Nephron progenitor cell (in vitro differentiated cells): ENCODE measurements at places on chromosomes 6 and 20.
A peak's percentile ranks its signal among the peaks of the same experiment; 100 is the strongest.

- peak; percentile 32 for DNase-seq
These were observed 1.8 kb downstream of the CHMP4B start for GRCh38 chr20:33812908-33813462.

- DNase-seq = no peak
These were observed 166.8 kb downstream of the DST start for GRCh38 chr6:56475736-56476457.

GRCh38 chr6:151082079-151082478, 157.7 kb upstream of the AKAP12 start:
- DNase-seq = no peak

- DNase-seq = no peak
These were observed 8.5 kb downstream of the ENPP4 start for GRCh38 chr6:46138281-46138680.

- no peak for DNase-seq
These were observed 46.2 kb downstream of the VAPB start for GRCh38 chr20:58435237-58435636.

GRCh38 chr6:39166912-39167290, 51.9 kb upstream of the SAYSD1 start:
- DNase-seq = no peak

- peak; percentile 58 for DNase-seq
These were observed 362 bp downstream of the DUSP22 start for GRCh38 chr6:292506-293192.

DNA sequence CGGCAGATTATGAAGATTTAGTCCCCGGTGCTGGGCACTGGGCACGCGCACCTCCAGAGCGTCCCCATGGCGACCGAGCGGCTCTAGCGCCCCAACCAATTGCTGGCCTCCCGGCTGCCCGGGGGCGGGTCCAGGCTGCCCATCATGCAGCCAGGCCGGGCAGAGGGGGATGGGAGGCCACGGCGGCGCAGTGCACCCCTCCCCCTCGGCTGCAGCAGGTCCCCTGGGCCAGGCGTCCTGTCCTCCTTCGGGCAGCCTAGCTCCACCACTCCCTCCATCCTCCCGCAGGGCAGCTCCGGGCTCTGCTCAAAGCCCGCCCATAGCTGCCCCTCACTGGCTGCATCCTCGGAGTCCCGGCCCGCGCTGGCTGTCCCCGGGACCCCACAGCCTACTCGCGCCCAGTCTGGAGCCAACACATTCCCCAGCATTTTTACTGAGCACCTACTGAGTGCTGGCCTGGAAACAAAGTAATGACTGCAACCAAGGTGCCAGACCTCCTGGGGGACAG, 99.4 kb downstream of the ASXL1 start:
- DNase-seq = peak; percentile 91

DNA sequence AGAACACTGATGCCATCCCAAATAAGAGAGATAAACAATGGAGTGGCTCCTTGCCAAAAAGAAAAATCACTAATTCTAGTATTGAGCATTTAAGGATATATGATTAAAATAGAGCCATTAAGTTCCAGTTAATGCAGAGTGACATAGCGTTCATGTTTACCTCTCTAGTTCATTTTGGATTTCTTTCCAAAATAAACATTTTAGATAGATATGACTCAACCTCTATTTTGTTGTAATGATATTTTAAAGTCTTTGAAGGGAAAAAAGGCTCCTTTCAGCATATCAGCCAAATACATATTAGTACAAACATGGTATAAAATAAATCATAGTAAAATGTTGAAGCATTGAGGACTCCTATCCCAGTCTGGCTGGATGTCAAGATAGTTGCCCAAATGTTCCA, 33.4 kb downstream of the RWDD2A start:
- DNase-seq = no peak

GRCh38 chr20:50264534-50265145, 74.0 kb downstream of the CEBPB start:
- DNase-seq = no peak

- peak; percentile 76 for DNase-seq
These were observed 324.7 kb upstream of the JARID2 start for GRCh38 chr6:14921170-14921569.

- no peak for DNase-seq
These were observed 4.0 kb downstream of the CDKN1A start for GRCh38 chr6:36682328-36683144.

DNA sequence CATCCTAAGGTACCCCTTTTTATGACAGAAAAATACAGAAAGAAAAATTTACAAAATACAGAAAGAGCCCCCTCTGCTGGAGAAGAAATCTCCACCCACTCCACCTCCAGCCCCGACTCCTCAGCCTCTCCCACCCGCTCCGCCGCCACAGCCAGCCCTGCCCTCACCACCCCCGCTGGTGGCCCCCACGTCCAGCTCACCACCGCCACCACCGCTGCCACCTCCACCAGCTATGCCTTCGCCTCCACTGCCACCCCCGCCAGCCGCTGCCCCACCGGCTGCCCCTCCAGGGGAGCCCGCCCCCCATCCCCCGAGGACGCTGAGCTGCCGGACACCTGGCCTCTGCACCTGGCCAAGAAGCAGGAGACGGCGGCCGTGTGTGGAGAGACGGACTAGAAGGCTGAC, 17.7 kb downstream of the WFDC2 start:
- peak; percentile 37 for DNase-seq

GRCh38 chr6:90297115-90297866, 648 bp upstream of the BACH2 start:
- DNase-seq = no peak

DNA sequence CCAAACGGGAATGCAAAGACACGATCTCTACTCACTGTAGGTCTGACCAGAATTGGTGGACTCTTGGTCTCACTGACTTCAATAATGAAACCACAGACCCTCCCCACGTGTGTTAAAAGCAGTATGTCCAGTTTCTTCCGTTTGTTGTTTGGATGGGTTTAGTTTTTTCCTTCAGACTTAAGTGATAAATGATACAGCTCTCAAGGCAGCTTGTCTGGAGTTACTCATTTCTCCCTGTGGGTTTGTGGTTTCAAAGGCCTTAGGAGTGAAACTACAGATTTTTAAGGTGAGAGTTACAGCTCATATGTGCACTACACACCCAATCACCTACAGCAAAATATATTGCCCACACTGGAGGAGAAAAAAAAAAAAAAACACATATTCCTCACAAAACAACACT, 86.7 kb upstream of the STMND1 start:
- DNase-seq = no peak

DNA sequence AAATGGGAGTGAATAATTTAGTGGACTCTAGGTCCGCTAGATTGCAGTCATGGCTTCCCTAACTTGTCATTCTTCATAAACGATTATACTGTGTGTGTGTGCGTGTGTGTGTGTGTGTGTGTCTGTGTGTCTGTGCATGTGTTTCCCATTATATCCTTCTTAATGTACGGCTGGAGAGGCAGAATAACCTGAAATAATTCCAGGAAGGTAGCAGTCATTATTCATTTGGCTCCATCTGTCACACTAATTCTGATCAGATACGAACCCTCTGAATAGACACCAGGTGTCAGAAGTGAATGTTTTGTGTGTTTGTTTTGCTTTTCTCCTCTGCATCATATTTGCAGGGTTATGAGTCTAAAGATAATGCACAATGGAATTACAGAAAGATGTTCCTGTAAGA, 372.9 kb downstream of the DOK5 start:
- DNase-seq = no peak

DNA sequence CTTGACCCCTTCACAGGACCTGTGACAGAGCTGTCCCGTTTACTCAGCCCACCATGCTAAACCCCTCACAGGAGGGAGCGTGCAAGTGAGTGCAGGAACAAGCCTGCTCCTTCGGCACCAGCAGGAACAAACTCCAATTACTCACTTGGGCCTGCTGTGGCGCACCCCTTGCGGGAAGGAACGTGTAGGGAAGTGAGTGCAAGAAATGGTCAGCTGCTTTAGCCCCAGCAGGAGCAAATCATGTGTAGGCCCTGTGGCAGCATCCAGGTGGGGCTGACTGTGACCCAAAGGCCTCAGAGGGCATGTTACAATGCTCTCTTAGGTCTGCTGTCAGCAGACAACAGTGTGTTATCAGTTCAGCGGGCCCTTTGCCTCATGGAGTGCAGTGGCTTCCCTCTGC, 574.4 kb downstream of the PRKN start:
- DNase-seq = no peak

DNA sequence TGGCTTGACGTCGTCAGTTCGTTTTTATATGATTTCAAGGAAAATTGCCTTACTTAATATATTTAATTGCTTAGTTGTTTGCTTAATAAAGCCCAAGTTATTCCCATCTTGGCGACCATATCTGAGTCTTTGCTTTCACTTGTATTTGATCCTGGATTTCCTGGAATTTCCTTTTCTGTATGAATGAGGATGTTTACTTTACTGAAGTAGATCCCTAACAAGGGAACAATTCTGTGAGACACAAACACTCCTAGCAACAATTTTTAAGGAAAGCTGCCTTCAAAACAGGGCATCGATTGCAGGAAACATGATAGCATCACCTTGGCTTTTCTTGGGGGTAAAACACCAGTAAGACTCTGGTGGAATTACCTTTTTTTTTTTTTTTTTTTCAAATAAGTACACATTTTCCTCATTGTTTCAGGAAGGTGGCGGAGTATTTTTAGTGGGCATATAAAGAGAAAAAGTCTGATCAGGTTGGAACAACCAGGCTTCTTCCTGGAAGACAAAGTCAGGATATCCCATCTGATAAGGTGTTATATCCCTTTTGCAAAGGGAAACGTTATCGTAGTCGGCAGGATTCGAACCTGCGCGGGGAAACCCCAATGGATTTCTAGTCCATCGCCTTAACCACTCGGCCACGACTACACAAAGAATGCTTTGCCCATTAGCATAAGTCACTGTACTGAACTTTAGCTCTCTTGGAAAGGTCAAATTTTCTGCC, 68.5 kb upstream of the ZNF184 start:
- no peak for DNase-seq

DNA sequence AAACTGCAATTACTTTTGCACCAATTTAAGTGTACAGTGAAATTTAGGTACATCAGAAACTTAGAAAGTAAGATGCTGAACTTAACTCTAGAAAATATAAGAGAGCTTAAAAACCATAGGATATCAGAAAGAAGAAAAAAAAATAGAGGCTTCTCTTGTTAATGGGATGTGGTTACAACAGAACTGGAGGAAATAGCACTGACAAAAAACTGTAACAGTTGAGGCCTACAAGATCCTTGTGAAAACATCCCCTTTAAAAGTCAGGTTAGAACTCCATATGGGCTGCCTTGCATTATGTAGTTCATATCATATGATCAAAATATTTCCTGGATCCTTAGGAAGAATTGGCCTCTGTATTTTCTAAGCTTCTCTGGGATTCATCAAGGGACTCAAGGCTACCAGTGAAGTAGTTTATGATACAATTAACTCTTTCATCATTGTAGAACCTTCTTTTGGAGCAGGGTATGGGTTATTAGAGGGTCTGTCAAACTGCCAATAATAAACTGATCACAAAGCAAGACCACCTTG, 24.8 kb downstream of the MTCL3 start:
- DNase-seq = no peak
